ENCODE measurements at places on chromosomes 3 and 15. TPM values are rescaled to one million over a fixed set of nuclear protein-coding genes. Genes with fewer than 3 reads are reported as not detected.
A peak's percentile ranks its signal among the peaks of the same experiment; 100 is the strongest.

Gene TMEM212
- total RNA-seq = not detected

Gene EPHB1
- 4.1 TPM for total RNA-seq

Gene SLC9A9
- 1.5 TPM for total RNA-seq

Gene MGLL
- total RNA-seq = 24.5 TPM

GRCh38 chr3:11691767-11692531 is 48.2 kb upstream of the VGLL4 start:
- DNase-seq = no peak

- DNase-seq = peak; percentile 2
Observed at GRCh38 chr15:96323319-96324145, 7.0 kb upstream of the NR2F2 start.
